ENCODE measurements at places on chromosomes 1 and 21.

DNA sequence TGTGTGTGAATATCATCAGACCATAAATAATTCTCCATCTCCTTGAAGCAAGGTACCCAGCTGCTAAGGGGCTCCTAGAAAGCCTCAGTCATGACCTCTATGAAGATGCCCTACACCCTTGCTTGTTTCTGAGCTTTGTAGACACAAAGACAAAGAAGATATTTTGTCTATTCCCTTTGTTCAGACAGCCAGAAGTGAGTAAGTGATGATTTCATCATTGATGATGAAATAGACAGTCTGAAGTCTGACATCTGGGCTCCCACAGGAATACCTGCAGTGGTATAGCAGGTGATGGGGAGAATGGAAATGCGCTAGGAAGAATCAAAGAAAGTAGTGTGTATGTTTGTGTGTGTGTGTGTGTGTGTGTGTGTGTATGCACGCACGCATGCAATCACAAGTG lies 82.2 kb upstream of the DPT start:
- DNase-seq = no peak

DNA sequence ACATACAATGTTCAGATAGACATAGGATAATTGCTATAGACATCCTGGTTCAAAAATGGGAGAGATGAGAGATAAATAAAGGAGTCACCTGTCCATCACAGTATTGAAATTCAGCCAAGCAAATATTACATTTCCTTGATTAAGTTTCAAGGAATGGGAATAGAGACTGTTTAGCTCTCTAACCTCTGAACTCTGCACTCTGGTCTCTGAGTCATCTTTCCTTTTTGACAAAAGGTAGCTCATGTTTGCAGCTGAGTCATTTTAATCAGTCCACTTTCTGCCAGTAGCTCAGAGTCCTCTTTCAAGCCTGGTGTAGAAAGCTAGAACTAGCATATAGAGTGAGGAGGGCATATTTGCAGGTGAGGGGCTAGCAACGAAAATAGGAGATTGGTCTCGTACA lies 51.4 kb upstream of the GJA8 start:
- DNase-seq = no peak

DNA sequence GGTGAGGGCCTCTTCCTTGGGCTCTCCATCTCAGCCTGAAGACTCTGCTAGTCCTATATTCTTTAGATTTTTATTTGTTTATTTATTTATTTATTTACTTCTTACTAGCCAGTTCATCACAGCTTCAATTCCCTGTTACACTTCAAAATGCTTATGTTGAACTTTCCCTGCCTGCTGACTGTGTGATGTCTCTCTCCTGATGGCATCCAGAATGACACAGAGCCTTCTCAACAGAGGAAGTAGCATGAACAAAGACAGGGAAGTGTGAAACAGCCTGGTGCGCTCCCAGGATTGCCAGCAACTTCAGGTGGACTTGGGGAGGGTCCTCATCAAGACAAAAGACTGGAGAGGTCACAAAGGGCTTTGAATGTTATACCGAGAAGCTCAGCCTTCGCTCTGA lies 4.3 kb upstream of the IPO13 start:
- DNase-seq = no peak

DNA sequence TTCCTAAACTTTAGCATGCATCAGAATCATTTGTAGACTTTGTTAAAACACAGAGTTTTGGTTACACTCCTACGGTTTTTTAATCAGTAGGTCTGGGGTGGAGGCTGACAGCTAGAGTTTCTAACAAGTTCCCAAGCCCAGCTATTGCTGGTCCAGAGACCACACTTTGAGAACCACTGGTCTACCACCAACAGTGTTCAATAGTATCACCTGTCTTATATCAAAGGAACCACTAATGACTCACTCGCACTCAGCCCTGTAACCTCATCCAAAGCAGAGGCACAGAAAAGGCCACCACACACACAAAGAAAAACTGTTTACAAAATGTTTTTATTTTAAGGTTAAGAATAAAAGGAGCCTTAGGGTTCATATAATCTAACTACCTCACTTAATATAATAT lies 68.7 kb downstream of the HIVEP3 start:
- DNase-seq = no peak

- no peak for DNase-seq
Observed at GRCh38 chr1:183023601-183024316, 539 bp downstream of the LAMC1 start.

GRCh38 chr1:8739377-8739776 lies 78.1 kb downstream of the RERE start:
- no peak for DNase-seq

DNA sequence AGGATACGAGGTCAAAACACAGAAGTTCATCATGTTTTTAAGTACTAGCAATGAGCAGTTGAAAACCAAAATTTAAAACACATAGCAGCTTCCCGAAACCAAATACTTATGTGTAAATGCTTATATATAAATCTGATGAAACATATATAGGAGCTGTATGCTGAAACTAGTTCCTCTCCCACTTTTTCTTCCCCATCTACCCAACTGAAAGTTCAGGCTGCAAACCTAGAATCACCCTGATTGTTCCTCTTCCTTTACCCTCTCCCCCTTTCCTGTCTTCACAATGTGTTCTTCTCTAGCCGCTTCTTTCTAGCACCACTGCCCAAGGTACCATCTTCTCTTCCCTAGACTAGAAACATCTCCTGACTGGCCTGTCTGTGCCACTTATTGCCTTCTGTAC lies 90.6 kb downstream of the ST3GAL3 start:
- DNase-seq = no peak

GRCh38 chr1:88327391-88328267 lies 356.4 kb upstream of the PKN2 start:
- peak; percentile 1 for DNase-seq

GRCh38 chr1:10969267-10969970 lies 43.0 kb upstream of the TARDBP start:
- DNase-seq = no peak

DNA sequence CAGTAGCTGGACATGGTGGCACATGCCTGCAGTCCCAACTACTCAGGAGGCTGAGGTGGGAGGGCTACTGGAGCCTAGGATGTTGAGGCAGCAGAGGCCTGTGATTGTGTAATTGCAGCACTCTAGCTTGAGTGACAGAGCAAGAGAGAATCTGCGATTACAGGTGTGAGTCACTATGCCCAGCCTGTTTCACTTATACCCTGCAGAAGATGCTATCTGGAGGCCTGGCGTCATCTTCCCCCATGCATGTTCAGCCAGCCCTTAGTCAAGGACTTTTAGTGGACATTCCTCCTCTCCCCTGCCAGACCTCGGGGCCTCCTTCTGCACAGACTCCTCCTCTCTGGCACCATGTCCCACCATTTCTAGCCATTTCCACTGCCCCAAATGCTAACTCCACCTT lies 36.3 kb upstream of the RCC2 start:
- no peak for DNase-seq

- DNase-seq = no peak
Observed at GRCh38 chr1:188668083-188668482, 1809.6 kb downstream of the BRINP3 start.

DNA sequence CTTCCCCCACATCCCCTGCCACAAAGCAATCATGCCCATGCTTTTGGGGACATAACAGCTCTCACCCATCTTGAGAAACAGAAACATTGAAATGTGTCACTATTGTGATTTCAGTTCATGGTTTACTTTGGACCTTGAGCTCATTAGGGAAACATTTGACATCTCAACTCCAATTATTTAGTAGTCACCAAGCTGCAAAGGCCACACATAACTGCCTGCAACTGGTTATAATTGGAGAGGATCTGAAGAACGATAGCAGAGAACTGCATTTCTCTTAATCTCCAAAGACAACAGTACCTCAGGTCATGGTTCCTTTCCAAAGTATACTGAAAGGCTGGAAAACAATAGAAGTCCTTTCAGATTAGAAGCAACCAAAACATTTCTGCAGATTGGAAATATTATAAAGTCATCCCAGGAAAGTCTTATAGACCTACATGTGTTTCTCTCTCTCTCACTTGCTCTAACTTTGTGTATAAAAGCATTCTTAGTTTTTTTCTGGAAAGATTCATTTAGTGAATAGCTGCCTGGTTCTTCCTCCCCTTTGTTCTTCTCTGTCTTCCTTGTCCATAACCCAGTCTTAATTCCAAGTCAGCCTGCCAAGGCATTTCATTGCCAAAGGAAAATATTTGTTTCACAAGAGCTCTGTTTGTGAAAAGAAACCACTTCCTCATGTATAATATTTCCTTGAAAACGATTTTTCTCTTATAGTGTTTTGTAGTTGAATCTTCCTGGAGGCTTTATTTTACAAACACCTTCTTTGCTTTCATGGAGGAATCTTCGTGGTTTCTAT lies 426.8 kb downstream of the ADGRL2 start:
- DNase-seq = no peak

DNA sequence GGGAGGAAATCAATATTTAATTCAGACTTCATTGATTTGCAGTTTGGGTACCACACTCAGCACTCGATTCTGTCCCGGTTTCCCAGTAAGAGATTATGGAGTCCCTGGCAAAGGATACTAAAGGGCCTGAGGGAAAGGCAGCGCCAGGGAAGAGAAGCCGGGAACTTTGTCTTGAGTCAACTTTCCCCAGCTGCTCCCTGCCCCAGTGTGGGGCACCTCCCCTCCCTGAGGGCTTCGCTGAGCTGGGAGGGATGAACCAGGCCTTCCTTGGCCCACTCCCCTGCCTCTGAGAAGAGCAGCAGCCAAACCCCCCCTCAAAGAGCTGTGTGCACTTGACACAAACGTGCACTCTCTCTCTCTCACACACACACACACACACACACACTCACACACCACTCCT lies 32.6 kb downstream of the OPTC start:
- DNase-seq = no peak

DNA sequence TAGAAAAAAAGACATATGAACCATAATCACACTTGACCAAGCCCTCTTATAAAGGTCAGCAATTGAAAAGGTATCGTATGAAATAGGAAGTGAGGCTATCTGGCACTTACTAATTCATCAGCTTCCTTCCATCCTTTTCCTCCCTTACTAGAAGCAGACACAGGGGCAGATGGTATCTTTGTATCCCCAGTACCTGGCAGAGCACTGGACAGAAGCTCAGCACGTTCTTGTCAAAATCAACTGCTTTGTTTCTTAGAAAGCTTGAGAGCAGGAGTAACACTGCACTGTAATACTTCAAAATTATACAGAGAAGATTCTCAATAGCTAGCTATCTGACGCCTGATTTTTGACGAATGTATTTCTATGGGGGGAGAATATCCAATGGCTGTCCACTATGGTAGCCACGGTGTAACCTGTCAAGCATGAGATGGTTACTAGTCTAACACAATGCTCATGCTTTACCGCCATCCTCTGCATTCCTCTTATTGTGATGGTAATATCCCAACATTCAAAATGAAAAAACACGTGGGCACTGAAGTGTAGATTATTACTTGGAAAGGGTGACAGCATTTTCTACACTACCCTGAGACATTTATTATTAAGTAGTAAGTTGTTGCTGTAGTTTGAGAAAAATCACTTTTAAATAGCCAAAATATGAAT lies 175.6 kb downstream of the SIPA1L2 start:
- no peak for DNase-seq

GRCh38 chr1:187744665-187745064 lies 915.9 kb downstream of the PLA2G4A start:
- no peak for DNase-seq

DNA sequence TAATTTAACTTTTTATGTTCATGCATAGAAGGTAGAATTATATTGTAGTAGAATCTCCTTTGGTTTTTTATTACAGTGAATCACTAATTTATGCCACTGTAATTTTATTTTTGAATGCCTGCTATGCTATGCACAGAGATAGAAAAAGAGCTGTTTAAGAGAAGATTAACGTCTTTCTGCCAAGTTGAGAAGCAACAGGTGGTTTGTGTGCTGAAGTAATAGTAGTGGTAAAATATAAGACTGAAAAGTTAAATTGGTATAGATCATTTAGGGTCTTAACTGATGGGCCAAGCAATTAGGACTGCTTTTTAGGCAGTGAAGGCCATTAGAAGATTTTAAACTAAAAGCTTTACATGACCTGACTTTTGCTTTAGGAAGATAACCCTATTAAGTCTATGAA lies 115.1 kb downstream of the SYT14 start:
- DNase-seq = no peak

DNA sequence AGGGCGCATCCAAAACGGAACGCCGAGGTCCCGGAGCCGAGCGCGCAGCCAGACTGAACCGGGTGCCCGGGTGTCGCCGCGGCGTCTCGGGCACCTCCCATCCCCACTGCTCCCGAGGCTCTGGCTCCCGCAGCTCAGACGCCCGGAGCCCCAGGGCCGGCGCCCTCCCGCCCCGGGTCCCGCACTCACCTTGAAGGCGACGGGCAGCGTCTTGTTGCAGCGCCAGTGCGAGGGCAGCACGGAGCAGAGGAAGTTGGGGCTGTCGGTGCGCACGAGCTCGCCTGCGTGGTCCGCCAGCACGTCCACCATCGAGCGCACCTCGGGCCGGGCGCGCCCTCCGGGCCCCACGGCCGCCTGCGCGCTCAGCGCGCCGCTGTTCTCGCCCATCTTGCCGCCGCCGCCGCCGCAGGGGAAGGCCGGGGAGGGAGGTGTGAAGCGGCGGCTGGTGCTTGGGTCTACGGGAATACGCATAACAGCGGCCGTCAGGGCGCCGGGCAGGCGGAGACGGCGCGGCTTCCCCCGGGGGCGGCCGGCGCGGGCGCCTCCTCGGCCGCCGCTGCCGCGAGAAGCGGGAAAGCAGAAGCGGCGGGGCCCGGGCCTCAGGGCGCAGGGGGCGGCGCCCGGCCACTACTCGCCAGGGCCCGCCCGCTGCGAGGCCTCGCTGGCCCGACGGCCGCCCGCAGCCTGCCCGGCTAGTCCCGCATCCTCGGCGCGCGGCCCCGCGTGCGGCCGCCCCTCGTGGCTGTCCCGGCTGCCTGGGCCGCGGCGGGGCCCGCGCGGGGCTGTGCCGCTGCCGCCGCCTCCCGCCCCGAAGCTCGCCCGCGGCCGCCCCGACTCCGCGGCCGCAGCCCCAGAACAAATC lies 447 bp downstream of the RUNX3 start:
- no peak for DNase-seq

- no peak for DNase-seq
Observed at GRCh38 chr1:62778208-62778607, 5.7 kb upstream of the ATG4C start.

DNA sequence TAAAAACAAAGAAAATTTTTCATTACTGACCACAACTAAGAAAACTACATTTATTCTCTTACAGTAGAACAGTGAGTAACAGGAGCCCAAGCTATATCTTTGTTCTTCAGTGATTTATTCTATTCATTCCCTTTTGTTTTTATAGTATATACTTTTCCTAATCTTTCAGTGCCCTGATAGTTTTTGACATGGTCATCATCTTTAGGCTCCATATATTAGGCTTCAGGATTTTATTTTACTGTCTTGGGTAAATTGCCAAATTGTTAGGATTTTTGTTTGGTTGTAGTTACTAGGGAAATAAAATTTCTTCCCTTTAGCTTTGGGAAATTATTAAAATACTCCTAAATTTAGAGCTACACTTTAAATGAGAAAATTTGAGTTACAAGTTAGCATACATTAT lies 10.3 kb downstream of the FBXO28 start:
- no peak for DNase-seq

- no peak for DNase-seq
Observed at GRCh38 chr1:91070298-91070697, 48.5 kb upstream of the ZNF644 start.

DNA sequence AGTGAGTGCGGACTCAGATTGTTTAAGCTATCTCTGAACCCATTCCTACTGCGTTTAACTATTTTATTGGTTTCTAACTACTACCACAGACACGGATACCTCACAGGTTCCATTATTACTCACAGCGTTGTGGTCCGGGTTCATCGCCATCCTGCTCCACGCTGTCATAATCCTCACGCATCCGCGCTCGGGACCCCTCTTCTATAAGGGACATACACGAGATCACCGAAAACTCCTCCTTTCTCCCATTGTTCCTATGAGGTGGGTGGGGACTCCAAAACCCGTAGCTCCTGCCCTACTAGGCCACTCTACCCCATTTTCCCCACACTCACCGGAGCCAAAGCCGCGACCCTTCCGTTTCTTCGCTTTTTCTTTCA lies 610 bp downstream of the RBM8A start:
- DNase-seq = no peak
